Stimulated activated CD8-positive, alpha-beta memory T cell treated with anti-CD3 and anti-CD28 coated beads, Interleukin-7, amount 100 ng/mL, for 1 hour (primary cell): ENCODE measurements at places on chromosomes 3 and 15.

- DNase-seq = no peak
These were observed 26.5 kb upstream of the IQSEC1 start for GRCh38 chr3:13099707-13100106.

GRCh38 chr3:171126478-171127209 lies 100.1 kb upstream of the SLC2A2 start:
- no peak for DNase-seq

- DNase-seq = no peak
These were observed 32.9 kb downstream of the EPHB3 start for GRCh38 chr3:184594371-184595001.

GRCh38 chr15:48221885-48222284 lies 15.8 kb downstream of the SLC12A1 start:
- no peak for DNase-seq

- DNase-seq = no peak
These were observed 13.9 kb downstream of the PRR23E start for GRCh38 chr3:127206611-127207516.

GRCh38 chr15:91942720-91943394 lies 89.3 kb downstream of the SLCO3A1 start:
- peak; percentile 10 for DNase-seq

DNA sequence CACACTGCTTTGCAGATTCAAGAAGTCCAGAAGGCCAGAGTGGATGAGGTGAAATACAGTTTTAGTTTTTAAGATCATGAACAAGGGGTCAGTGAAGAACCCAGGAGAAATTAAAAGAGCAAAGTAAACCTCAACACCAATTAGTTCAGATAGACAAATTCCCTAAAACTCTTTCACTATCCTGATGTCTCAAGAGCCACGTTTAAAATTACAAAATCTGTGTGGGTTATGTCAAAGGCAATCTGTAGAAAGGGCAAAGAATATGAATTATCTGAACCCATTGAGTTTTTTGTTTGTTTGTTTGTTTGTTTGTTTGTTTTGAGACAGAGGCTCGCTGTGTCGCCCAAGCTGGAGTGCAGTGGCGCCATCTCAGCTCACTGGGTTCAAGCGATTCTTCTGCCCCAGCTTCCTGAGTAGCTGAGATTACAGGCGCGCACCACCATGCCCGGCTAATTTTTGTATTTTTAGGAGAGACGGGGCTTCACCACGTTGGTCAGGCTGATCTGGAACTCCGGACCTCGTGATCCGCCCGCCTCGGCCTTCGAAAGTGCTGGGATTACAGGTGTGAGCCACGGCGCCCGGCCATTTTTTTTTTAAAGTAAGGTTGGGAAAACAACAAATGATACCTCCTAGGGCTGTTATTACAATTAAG lies 32.1 kb upstream of the ST3GAL6 start:
- no peak for DNase-seq

DNA sequence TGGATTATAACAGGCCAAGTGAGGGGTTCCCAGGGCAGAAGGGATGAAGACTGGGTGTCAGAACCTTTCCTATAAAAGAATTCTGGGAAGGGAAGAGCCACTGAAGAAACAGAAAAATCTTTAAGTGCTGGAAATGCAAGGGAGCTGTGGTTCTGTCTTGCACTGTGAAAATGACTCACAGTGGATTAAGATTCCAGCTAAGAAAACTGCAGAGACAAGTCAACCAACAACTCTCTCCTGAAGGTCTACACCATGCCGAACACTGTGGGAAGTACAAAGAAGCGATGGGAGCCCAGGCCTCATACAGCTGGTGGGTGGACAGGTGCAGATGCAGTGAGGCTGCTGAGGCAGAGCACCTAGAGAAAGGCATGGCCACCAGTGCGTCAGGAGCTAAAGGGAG lies 27.7 kb downstream of the ZDHHC3 start:
- no peak for DNase-seq
